ENCODE measurements at places on chromosomes 5 and 9.

DNA sequence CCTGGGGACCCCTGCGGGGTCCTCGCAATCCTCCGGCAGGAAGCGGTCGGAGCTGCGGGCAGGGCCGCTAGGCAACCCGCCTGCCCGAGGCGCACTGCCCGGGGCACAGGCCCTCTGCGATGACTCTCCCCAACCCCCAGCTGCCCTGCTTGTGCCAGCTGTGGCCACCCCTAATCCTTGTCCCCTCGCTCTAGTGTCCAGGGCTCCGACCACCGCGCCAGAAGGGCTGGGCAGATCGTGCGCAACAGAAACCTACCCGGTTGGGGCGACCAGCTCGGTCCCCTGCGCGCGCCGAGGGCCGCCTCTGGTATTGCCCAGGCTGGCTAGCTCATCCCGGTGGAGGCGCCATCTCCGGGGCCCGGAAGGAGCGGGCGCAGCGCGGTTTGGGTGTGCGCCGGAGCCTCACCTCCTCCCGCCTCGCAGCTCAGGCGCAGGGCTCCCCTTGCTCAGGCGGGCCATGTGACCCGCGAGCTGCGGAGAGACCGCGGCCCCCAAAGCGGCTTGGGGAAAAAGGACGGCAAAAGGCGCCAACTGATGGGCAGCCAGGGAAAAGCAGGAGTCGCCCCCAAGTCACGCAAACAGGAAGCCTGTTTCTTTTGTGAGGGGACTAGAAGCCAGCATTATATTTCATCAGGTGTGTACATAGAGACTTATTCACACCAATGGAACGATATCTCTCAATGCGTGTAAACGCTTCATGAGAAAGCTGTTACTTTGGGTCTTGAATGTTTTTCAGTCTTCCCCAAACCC, 46.8 kb upstream of the RNF20 start:
- peak; percentile 76 for DNase-seq

GRCh38 chr5:78527054-78527859, 121.3 kb downstream of the LHFPL2 start:
- no peak for DNase-seq

- peak; percentile 42 for DNase-seq
These were observed 39.2 kb downstream of the PPIC start for GRCh38 chr5:122997294-122997693.

DNA sequence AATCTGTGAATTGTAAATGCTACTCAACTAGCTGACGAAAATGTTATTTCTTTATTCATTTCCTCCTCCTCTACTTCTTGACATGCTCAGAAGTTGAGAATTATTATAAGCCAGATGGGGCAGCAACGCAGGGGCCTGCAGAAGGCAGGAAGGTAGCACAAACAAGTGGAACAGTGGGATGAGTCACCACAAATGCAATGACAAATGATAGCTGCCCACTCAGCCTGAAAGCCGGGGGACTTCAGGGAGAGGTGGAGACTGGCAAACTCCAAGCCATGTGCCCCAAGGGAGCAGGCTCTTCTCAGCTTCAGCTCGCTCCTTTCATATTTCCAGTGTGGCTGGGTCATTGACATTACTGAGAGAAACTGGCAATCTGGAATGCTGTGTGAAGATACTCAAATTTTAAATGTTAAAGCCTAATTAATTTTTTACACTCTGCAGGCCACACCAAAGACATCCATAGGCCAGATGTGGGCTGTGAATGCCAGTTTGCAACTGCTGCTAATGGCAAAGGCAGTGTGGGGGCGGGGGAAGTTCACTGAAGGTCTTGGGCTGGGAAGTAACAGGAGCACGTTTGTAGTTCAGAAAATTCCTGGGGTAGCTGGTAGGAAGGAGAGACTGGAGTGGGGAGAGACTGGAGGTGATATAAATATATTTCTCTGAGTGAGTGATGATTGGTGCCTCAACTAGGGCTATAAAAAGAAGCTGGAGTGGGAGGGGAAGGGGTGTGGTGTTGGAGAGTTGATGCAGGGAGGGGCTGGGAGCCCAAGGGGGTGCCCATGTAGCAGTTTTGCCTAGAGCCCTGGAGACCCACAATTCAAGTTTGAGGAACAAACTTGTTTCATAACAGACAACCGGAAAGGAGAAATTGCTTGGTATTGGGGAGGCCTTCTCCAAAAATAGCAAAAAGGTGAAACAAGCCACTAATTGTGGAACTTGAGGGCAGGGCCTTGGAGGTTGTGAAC, 20.8 kb upstream of the ADRB2 start:
- DNase-seq = no peak

DNA sequence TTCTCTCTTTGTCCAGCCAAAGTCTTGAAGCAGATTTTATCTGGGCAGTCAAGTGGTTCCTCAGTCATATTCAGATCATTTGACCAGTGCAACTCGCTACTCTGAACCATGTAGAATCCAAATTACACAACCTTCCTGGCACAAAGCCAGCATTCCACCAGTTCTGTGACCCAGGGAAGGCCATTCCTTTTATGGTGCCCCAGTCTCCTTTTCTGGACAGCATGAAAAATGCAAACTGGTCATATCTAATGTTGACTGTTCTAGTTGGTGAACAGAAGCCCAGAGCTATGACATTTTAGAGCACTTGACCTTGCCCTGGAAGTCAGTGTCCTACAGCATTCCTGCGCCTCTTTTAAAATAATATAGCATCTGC, 364.6 kb downstream of the BRINP1 start:
- DNase-seq = no peak

DNA sequence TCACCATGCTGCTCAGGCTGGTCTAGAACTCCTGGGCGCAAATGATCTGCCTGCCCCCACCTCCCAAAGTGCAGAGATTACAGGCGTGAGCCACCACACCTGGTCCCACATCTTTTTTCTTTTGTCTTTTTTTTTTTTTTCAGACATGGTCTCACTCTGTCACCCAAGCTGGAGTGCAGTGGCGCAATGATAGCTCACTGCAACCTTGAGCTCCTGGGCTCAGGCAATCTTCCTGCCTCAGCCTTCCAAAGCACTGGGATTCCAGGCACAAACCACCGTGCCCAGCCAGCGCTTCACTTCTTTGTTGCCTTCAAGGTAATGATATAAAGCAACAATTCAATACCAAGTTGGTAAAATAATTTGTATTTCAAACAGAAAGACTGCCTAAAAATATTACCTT, 78.8 kb downstream of the USP20 start:
- no peak for DNase-seq

- DNase-seq = no peak
These were observed 37.1 kb downstream of the NEUROG1 start for GRCh38 chr5:135498637-135498995.

DNA sequence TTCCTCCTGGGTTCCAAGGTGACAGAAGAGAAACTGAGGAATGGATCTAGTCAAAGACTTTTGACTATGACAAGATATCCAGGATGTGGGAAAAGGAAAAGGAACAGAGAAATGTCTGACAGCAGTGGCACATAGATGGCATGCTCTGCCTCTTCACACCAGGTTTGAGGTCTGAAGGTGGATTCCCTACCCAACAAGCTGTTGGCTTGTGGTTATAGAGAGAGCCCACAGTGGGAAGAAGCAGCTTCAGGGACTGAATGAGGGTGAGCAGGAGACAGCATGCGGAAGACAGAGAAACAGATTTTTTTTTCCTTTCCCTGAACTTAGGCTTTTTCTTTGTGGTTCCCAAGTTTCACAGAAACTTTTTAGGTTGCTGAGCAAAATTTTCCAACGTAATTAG, 20.6 kb downstream of the IFNW1 start:
- DNase-seq = no peak

- DNase-seq = no peak
These were observed 80.2 kb upstream of the ZNF169 start for GRCh38 chr9:94178927-94179326.

- no peak for DNase-seq
These were observed 353.3 kb downstream of the YTHDC2 start for GRCh38 chr5:113866763-113867162.

DNA sequence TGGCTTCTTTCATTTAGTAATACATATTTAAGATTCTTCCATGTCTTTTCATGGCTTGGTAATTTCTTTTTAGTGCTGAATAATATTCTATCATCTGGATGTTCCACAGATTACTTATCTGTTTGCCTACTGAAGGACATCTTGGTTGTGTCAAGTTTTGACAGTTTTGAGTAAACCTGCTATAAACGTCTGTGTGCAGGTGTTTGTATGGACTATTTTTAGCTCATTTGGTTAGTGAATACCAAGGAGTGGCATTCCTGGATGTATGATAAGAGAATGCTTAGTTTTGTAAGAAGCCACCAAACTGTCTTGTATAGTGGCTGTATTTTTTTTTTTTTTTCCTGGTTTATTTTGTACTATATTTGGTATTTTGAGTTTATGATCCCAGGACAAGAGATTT, 38.4 kb downstream of the PRRC1 start:
- no peak for DNase-seq

DNA sequence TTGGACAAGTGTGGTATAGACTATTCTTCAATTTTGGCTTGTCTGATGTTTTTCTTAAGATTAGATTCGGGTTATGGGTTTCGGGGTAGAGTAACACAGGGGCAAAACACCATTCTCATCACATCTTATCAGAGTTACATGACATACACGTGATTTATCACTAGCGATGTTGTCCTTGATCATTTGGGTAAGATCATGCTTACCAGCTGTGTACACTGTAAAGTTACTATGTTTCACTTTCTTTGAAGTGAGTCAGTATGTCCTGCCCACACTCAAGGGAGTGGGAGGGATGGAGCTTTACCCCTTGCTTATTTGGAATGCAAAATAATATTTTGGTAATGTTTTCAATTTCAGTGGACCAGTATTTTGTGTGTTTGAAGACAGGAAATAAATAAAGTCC, 101.8 kb upstream of the TAF11L2 start:
- DNase-seq = no peak

GRCh38 chr5:8020861-8021514, 152.0 kb downstream of the MTRR start:
- DNase-seq = no peak

DNA sequence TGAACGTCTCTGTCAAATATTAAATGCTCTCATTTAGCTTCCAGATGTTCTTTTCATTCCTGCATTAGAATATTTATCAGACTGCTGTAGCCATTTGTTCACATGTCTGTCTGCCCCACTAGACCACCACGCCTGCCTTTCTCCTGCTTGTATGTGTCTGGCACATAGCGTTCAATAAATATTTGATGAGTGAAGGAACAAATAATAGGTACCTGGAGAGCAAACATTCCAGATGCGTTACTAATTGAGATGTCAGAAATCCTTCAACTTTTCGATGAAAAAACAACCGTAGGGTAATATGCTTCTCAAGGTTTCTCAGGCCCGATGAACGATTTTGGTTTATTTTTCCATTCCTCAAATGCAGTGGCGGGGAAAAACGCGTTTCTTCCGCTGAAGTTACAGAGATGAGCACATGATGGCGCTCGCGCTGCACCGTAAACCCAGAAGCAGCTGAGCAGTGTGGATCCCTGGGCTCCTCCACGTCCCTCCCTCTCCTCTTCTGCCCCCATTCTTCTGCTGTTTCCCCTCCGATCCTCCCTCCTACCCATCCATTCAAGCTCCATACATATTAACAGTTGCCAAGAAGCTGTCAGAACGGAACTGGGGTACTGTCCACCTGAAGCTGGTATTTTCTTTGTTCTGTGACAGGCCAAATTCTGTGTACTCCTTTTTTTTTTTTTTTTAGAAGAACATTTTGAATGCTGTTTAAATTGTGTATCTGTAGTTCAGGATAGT, 245.4 kb downstream of the MPDZ start:
- no peak for DNase-seq

GRCh38 chr5:160460377-160461049, 38.9 kb downstream of the PTTG1 start:
- DNase-seq = no peak

- no peak for DNase-seq
These were observed 332.1 kb downstream of the PIK3R1 start for GRCh38 chr5:68547622-68548021.

- DNase-seq = no peak
These were observed 139.3 kb downstream of the RAB3C start for GRCh38 chr5:58722160-58722559.

DNA sequence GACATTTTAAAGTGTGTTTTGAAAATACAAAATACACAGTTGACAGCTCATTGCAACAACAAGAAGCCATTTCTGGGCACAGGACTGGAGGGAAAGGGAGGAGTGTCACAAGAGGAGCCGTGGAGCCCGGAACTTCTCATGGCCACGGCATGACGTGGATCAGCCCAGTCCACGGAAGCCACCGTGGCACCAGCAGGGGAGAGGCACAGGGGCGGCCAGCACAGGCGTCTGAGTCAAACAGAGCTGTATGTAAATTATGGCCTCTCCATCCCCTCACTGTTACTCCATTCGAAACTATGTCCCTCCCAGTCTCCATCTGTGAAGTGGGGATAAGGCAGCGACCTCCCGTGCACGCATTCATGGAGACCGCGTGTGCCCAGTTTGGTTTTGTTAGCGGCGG, 165.6 kb upstream of the IRX2 start:
- DNase-seq = no peak

- DNase-seq = no peak
These were observed at the start of gene GOLGA2 for GRCh38 chr9:128275198-128276007. Gene GOLGA2, minus strand, starts transcription at chr9:128276007. Its CDS starts 31 bp downstream, at chr9:128275976.

DNA sequence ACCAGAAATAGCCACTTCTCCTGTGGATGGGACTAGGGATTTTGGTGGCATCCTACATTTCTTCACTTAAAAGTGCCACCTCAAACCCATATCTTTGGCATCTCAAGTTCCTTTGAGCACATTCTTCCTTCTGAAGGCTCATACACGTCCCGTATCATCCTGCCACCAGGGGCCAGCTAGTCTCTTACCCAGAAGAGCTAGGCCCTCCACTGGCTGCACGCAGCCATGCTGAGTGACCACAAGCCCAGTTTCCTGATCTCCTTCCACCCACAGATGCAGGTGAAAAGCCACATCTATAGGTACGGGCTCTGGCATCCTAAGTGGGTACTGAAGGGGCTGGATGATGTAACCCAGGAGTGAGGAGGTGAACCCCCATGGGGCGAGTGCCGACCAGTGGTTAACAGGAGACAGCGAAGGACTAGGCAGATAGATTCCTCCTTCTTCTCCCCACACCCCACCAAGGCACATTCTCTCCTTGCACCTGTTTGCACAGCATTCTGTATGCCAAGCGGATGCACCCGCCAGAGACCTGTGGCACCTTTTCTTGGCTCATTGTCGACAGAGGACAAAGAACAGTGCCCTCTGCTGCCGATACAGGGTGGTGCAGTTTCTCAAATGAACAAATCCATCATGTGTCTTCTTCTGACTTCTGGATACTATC, 14.4 kb upstream of the SCGB3A1 start:
- DNase-seq = no peak

DNA sequence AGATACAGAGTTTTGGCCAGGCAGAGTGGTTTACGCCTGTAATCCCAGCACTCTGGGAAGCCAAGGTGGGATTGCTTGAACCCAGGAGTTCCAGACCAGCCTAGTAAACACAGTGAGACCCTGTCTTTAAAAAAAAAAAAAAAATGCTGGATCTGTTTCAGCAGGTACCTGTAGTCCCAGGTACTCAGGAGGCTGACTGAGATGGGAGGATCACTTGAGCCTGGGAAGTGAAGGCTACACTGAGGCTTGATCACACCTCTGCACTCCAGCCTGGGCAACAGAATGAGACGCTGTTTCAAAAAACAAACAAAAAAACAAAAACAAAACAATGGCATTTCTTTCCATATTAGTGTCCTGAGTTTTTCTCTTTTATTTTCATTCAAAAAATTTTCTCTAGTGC, 19.0 kb downstream of the UNC13B start:
- DNase-seq = no peak
